Activated CD4-positive, CD25-positive, alpha-beta regulatory T cell (primary cell): ENCODE measurements at places on chromosomes 1 and 21.
A peak's percentile ranks its signal among the peaks of the same experiment; 100 is the strongest.

DNA sequence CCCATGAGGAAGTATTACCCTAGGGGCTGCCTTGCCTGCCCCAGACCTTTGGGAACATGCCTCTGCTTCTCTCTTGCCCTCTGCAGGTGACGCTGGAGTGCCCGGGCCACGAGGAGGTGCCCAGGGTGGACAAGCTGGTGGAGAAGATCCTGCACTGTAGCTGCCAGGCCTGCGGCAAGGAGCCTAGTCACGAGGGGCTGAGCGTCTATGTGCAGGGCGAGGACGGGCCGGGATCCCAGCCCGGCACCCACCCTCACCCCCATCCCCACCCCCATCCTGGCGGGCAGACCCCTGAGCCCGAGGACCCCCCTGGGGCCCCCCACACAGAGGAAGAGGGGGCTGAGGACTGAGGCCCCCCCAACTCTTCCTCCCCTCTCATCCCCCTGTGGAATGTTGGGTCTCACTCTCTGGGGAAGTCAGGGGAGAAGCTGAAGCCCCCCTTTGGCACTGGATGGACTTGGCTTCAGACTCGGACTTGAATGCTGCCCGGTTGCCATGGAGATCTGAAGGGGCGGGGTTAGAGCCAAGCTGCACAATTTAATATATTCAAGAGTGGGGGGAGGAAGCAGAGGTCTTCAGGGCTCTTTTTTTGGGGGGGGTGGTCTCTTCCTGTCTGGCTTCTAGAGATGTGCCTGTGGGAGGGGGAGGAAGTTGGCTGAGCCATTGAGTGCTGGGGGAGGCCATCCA is 7.8 kb upstream of the HTR6 start:
- DNase-seq = no peak

DNA sequence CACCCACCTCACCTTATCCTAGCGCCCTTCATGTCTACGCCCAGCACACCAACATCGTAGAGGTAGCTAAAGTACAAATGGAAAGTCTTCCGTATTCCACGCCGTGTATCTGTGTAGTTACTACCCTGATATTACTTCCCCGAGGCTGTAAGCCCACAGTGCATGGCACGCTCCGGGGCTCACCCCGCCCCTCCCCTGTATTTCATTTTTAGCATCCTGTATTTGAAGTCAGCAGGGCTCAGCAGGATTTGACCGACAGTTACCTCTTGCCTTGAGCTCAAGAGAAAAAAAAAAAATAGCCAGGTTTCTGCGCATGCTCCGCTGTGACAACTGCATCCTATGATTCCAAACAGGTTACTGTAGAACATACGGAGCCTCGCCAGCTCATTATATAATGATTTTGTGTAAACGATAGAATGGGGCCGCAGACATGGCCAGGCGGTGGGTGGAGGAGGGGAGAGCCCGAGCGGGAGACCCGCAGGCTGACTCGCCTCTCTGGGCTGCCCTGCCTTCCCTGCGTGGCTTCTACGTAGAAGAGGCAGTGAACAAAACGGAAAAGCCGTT is 1.3 kb downstream of the ABCG1 start:
- peak; percentile 59 for DNase-seq

GRCh38 chr1:148318123-148318903 is 164.8 kb downstream of the PPIAL4G start:
- peak; percentile 4 for DNase-seq

DNA sequence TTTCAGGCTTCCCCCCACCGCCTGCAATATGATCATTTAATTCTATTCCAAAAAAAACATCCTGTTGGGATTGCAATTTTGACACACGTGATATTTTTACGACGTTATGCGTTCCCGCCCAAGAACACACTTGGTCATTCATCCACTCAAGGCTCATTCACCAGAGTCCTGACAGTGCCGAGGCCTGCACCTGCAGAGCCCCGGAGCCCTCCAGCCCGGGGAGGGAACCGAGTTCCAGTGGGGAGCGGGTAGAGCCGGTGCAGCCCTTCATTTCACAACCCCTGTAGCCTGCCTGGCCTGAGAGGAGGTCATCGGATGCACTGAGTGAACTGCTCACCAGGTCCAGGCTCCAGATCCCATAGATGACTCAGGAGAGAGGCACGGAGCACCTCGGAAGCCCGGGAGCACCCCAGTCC is 156.0 kb upstream of the BACE2 start:
- DNase-seq = no peak

GRCh38 chr1:19866758-19867157 is 15.4 kb upstream of the OTUD3 start:
- DNase-seq = no peak

DNA sequence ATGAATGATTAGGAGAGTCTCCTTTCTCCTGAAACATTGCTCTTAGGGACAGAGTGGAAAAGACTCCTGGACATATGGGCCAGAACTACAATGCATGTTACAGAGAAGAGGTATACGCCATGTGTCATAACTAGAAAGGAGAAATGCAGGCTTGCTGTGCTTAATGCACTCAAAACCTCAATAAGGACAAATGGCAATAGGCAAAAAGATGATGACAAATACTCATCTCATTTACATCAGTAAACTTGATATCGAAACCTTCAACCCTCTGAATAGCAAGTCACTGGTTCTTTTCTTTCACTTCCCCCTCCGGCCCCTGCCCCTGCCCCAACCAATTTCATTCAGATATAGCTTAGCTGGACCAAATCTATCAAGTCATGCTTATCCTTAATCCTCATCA is 1.9 kb upstream of the GPR88 start:
- no peak for DNase-seq

DNA sequence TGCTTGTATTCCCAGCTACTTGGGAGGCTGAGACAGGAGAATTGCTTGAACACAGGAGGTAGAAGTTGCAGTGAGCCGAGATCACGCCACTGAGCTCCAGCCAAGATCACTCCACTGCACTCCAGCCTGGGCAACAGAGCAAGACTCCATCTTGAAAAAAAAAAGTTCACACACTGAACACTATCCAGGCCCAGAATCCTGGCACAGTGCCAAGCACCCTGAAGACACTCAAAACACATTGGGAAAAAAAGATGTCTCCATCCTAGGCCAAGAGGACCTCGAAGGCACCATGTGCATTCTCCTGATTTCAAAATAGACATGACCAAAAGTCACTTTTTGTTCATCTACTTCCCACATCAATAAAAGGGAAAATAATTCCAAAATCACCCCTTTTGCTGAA is 38.7 kb downstream of the SLC9A1 start:
- DNase-seq = no peak

GRCh38 chr1:192485692-192486436 is 89.7 kb upstream of the RGS1 start:
- no peak for DNase-seq

DNA sequence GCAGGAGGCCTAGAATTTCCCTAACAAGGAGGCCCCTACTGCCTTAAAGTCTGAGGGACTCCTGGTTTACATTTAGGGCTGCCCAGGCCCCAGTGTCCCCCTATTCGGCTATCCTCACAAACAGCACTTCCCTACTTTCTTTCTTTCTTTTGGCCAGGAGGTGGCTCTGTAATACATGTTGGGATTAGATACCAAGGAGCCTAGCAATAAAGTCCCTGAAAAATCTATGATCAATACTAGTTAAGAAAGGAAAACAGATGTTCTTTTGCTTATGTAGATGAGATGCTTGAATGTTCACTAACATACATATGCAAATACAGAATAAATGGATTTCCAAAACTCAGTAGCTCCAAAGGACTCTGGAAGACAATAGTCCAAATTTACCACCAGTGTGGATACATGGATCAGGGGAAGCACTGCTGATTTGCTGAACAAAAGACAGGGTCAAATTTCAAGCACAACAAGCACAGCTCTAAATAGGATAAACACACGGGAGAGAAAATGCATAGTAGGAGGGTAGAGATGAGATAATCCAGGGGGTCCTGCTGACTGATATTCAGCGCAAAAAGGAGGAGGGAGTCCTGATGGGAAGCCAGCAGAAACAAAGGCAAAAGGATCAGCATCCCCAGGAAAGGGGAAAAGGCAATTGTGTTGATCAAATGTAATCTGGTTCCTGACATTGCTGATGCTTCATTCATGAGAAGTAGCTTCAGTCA is 240.0 kb downstream of the NUF2 start:
- DNase-seq = no peak

GRCh38 chr1:24908591-24909259 is 21.4 kb downstream of the RUNX3 start:
- DNase-seq = no peak

DNA sequence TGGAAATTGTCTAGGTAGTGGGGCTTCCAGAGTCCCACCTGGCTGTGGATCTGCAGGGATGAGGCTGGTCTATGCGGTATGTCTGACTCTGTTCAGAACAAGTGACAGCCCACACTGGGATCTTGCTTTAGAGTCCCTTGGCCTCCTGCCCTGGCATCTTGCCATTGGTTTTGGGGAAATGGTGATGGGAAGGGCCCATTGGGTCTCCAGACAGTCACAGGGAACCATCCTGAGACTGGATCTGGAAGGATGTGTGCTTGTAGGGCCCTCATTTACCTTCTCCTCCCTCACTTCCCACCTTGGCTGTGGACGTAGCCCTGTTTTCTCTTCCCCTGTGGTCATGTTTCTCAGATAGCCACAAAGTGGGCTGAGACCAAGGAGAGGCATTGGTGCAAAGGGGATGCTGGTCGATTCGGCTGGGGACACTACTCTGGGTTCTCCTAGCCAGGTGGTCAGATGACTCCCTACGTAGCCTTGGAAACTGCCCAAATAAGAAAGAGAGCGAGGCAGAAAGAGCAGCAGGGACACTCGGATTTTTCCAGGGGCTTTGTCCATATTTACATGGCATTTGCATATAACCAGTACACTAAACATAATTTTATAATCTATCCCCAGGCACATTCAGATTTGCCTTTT is 15.1 kb downstream of the SOX13 start:
- no peak for DNase-seq

- DNase-seq = no peak
Measured at GRCh38 chr1:36540056-36540455, 57.3 kb upstream of the CSF3R start.

DNA sequence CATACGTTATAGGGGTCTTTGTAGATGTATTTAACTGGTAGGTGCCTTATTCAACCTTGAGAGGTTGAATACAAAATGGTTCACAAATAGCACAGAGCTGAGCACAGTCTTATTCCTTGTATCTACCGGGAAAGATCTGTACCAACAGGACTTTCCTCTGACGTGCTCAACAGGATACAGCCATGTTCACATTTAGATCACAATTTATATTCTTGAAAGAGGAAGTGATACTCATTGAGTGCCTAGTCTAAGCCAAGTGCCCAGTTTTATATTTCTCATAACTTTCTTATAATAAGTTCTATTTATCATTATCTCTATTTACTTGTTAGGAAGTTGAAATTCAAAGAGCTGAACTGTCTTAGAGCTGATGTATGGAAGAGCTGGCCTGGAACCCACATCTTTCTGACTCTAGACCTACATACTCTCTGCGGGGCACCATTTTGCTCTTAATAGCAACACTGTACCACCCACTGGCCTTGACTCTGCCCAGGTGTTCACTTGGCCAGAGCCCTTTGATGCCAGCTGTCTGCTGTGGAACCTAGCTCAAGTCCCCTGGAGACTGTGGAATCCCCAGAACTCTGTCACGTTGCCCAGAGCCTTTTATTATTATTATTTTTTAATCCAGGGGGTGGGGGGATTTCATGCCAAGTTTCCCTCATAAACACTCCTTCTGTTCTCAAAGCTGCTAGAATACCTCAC is 156.2 kb downstream of the TPR start:
- DNase-seq = no peak

- DNase-seq = no peak
Measured at GRCh38 chr1:200895801-200896530, 1.3 kb downstream of the INAVA start.

DNA sequence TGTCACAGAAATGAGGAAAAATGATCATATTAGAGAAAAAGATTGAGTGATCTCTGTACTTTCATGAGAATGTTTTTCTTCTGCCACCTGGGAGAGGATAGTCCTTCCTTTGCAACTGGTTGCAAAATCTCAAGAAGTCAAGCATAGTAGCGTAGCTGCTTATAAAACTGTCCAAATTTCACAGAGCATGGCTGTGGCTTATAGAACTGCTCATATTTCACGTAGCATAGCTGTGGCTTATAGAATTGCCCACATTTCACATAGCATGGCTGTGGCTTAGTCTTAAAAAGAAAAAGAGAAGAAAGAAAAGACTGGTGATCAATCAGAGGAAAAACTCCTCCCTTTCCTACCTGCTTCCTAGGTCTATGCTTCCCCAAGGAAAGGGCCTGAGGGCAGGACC is 329.5 kb downstream of the SIPA1L2 start:
- DNase-seq = no peak

DNA sequence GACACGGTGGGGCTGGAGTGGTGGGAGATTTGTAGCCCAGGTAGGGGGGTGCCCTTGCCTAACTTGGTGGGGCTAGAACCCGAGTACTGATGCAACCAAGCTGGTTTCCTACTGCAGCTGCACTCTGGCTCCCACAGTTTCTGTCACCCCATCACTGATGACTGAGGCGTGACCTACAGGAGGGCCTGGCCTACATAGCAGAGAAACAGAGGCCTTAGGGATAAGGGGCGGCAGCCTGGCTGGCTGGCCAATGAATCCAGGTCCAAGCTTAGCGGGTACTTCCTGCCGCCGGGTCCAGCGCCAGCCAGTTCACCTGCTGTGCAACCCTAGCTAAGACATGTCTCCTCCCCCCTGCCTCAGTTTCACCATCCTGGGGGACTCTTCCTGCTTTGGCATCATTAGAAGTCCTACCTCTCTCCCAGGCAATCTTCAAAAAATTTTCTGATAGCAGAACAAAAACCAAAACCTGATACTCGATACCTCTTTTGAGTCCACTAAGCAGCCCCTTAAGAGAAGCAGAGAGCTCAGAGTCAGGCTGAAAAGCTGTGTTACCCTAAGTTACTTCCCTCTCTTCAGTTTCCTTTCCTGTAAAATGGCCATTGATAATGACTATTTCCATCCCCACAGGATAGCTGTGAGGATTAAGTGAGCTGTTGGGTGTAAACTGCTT is 27.3 kb upstream of the RNF19B start:
- DNase-seq = no peak

- no peak for DNase-seq
Measured at GRCh38 chr21:32270748-32271147, 8.1 kb downstream of the MIS18A start.

- DNase-seq = no peak
Measured at GRCh38 chr1:173870252-173871075, 2.3 kb downstream of the ZBTB37 start.

GRCh38 chr1:44043176-44044070 is 12.2 kb upstream of the SLC6A9 start:
- DNase-seq = no peak

DNA sequence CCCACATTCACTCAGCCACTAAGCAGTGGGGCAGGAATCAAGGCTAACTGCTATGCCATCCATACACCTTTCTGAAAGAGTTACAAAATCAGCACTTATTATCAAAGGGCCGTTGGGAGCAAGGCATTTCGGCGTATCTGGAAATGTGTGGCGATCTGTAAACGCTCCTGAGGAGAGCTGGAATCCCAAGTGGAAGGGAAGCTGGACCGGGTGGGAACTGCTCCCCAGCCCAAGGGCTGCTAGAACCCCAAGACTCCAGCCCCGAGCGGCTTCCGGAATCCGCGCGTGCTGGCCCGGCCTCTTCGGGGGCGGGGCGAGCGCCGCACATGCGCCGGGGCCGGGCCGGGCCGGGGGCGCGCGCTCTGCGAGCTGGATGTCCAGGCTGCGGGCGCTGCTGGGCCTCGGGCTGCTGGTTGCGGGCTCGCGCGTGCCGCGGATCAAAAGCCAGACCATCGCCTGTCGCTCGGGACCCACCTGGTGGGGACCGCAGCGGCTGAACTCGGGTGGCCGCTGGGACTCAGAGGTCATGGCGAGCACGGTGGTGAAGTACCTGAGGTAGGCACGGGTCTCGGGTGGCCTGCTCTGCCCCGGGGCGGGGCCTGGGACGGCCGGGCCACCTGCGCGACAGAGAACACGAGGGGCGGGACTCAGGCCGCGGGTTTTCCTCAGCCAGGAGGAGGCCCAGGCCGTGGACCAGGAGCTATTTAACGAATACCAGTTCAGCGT is at the start of gene NAXE:
Gene NAXE, plus strand, starts transcription at position 345 of the 726 bp plus-strand sequence. Its CDS starts 29 bp downstream, at position 374.
- DNase-seq = peak; percentile 32
